Glomerular endothelial cell (primary cell): ENCODE measurements at places on chromosomes 4 and X. TPM values are rescaled to one million over a fixed set of nuclear protein-coding genes. Genes with fewer than 3 reads are reported as not detected.
A peak's percentile ranks its signal among the peaks of the same experiment; 100 is the strongest.

- no peak for DNase-seq
These were observed 22.4 kb downstream of the TMEM33 start for GRCh38 chr4:41957634-41958033.

GRCh38 chr4:40719008-40719623, 30.6 kb upstream of the NSUN7 start:
- no peak for DNase-seq

PPP1R3F gene
- 5.7 and 7.2 TPM in 2 replicates for total RNA-seq

DNA sequence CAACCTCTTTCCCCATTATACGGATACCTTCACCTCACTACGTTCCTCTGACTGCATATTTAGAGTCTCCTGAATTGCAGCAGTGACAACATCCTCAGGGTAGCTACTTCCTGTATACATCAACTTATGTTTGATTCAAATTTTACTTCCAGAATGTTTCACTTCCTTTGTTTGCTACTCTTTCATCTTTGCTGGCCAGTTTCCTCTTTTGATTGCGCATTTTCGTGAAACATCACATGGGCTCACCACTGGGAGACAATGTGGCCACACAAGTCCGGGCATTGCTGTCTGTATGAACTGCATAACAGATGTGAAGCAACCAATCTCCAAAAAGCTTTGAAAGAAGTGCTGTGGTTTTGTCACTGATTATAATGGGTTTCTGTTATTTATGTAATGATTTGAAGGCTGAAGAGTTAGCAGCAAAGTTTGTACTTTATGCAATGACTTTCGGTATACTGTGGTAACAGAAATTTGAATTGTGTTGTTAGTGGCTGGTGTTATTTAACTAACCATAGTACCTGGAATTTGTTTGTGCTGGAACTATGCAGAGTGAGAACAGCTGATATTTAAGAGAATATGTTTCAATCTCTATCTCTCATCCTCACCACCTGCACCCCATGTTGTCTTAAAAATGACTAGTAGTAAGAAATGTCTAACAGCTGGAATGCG, 7.4 kb downstream of the SNCA start:
- DNase-seq: no peak

DNA sequence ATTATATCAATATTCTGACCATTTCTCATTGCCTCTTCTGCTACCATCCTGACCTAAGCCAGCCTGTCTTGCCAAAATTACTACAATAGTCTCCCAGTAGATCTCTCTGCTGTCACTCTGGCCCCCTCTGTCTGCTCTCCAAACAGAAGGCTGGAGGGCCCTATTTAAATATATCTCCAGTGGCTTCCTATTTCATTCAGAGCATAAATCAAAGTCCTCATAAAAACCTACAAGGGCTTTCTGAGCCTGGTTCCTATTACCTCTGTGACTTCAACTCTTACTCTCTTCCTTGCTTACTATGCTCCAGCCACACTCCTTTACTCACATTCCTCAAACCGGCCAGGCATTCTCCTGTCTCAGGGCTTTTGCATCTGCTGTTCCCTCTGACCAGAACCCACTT, 19.0 kb downstream of the IGSF1 start:
- DNase-seq: no peak

- no peak for DNase-seq
These were observed 50.2 kb downstream of the DDX3X start for GRCh38 chrX:41384051-41384705.

GRCh38 chrX:144946666-144947065, 300.6 kb upstream of the SPANXN1 start:
- DNase-seq: no peak

- no peak for DNase-seq
These were observed 516.5 kb upstream of the CNKSR2 start for GRCh38 chrX:20857746-20858145.

DNA sequence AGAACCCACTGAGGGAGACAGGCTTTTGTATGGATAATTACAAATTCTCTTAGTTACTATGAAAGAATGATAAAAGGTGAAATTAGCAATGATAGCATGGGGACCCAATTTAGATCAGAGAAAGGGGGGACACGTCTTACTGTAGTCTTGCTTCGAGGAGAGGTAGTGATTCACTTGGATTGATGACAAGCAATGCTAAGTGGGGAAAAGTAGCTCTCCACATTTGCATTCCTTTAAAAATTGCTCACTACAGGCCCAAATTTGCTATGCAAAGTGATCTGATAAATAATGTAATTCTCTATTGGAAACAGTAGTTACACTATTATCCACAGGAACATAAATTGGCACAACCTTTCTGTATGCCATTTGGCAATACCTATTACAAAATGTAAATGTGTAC, 42.5 kb upstream of the MAP3K15 start:
- no peak for DNase-seq

- DNase-seq: no peak
These were observed 28.5 kb downstream of the NKX1-1 start for GRCh38 chr4:1377606-1378261.

- peak; percentile 39 for DNase-seq
These were observed 61.1 kb upstream of the VAMP7 start for GRCh38 chrX:155819966-155820491.

GIMD1 gene
- not detected in 2 replicates for total RNA-seq

ATP5ME gene
- 148 and 199 TPM in 2 replicates for total RNA-seq

DNA sequence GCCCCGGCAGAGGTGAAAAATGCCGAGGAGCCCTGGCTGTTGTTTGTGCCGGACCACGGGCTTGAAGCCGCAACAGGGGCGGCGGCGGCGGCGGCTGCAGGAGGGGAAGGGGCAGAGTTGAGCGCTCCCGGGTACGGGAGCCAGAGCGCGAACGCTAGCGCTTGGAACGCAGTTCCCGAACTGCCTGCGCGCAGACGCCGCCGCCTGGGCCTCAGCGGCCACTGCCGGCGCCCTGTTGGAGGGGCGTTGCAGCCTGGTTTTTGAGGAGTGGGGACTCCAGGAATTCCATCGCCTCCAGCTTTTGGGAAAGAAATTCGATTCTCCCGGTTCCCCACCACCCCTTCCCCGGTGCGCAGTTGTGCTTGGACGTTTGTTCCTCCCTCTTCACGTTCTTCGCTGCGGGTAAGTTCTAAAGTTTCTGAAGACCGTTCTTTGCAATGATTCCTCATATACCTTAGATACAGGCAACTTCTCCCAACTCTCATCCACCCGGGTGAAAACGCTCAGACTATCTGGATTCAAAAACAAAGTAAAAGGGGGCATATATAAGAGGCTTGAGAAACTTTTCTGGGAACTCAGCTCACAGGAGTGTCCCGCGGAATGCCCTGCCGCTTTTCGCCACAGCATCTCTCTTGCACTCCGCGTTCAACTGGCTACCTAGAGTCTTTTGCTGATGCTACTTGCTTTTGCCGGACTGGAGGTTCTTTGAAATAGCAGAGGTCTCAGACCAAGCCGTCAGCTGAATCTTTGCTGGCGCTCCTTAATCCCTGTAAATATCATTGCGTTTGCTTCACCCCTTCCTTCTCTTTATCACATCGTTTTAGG, 1.0 kb downstream of the FAT4 start:
- DNase-seq: no peak

- DNase-seq: no peak
These were observed 72.0 kb downstream of the JAKMIP1 start for GRCh38 chr4:6128221-6128850.

ADH4 gene
- total RNA-seq: not detected in 2 replicates

DNA sequence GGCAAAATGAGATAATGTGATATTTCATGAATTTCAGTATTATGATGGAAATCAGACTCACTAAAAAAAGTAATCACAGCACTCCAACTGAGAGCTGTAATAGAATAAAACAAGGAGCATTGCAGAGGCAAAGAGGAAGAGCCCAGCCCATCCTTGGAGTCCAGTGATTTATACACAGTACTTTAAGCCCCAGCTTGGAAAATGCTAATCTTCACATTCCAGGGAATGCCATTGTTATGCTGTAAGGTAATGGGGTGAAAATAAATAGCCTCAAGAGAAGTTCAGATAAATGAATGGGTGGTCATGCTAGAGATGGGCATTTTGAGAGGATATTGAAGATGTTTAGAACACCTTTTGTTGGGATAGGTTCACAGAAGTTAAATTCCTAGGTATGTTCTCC, 190.3 kb upstream of the TAPT1 start:
- no peak for DNase-seq

MAGEA2B gene
- not detected in 2 replicates for total RNA-seq

GRCh38 chr4:19348746-19349145, 903.0 kb upstream of the SLIT2 start:
- DNase-seq: no peak

GRCh38 chr4:79502081-79502480, 94.1 kb upstream of the GK2 start:
- no peak for DNase-seq

DNA sequence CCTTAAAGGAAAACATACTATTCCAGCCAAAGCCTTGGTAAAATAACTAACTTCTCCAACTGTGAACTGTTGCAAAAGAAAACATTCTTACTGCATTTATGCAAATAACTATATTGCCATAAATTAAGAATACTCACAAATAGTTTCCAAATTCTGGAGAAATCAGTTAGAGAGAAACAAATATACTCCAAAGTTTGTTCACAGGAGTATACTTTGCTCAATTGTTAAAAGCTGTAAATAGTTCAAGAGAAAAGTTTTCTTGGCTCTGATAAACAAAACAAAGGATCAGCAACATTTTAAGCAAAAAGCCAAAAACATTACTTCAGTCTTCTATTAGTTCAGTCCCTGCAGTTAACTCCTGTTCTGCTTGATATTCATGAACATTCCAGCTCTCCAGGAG, 83.0 kb downstream of the EIF4E start:
- no peak for DNase-seq

PABPC1L2A gene
- not detected in 2 replicates for total RNA-seq

GRCh38 chrX:150446151-150446550, 83.0 kb downstream of the MAMLD1 start:
- no peak for DNase-seq

GSTCD gene
- total RNA-seq: 8.7 and 10.2 TPM in 2 replicates

GK gene
- total RNA-seq: 1.9 and 2.1 TPM in 2 replicates

GRCh38 chrX:40434947-40435346, 145.8 kb upstream of the ATP6AP2 start:
- DNase-seq: no peak

DNA sequence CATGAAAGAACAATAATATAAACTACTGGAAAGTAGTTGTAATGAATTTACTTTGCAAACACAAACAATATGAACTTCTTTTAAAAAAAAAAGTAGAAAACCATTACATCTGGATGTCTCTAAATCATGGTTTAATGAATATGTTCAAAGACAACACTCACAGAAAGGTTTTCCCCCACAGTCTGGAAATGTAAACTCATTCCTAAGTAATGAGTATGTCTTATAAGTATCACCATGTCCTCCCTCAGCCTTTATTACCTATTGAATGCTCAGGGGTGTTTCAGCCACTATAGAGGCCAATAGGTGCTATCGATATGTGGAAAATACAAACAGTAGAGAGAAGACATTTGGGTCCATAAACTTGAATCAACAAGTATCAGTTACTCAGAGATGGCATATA, 186.7 kb downstream of the PALLD start:
- DNase-seq: no peak

DNA sequence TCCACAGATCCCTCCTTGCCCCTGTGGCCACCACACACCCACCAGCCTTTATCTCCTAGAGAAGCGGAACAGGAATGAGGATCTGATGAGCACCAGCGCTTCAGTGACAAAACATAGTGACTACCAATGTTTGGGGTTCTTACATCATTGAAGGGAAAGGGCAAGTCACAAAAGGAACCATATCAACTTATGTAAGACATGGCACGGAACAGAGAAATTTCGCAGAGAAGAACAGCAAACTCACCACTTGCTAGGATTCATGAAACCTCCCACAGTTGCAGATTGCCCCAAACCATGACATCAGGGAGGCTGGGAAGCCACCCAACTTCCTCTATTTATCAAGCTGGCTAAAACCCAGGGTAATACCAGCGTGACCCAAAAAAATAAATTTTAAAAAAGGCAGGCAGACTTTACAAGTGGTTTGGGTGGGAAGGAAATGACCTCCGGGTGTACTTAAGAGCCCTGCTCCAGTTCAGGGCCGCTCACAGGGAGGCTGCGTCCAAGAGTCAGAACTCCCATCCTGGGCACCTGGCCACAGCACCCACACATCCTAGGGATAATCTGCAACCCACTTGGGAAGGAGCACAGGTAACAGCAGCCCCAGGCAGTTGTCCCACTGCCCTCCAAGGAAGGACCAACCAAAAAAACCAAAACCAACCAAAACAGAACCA, 36.0 kb downstream of the ADGRG2 start:
- DNase-seq: no peak

- no peak for DNase-seq
These were observed 133.5 kb upstream of the NDST3 start for GRCh38 chr4:117900832-117901231.

PJA1 gene
- total RNA-seq: 15.8 and 19.0 TPM in 2 replicates

MAGEE2 gene
- not detected in 2 replicates for total RNA-seq

GRCh38 chr4:15317246-15317645, 110.6 kb upstream of the C1QTNF7 start:
- DNase-seq: no peak

DNA sequence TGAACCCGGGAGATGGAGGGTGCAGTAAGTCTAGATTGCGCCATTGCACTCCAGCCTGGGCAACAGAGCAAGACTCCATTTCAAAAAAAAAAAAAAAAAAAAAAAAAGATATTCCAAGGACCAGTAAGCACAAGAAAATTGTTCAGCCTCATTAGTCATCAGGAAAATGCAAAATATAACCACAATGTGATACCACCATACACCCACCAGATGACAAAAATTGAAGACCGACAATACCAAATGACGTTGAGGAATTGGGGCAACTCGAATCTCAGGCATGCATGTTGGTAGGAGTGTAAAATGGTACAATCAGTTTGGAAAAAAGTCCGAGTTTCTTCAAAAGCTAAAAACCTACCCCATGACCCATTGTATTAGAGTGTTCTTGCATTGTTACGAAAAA, 130.2 kb upstream of the FAM9B start:
- no peak for DNase-seq

DNA sequence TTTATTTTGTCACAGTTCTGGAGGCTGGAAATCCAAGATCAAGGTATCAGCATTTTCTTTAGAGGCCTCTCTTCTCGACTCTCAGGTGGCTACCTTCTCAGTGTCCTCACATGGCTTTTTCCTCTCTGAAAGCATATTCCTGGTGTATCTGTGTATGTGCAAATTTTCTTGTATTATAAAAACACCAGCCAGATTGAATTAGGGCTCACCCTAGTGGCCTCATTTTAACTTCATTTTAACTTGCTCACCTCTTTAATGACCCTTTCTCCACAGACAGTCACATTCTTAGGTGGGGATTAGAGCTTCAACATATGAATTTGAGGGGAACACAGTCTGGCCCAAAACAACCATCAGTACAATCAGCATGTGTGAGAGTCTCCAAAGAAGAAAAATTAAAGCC, 542.4 kb upstream of the FAM241A start:
- DNase-seq: no peak

DNA sequence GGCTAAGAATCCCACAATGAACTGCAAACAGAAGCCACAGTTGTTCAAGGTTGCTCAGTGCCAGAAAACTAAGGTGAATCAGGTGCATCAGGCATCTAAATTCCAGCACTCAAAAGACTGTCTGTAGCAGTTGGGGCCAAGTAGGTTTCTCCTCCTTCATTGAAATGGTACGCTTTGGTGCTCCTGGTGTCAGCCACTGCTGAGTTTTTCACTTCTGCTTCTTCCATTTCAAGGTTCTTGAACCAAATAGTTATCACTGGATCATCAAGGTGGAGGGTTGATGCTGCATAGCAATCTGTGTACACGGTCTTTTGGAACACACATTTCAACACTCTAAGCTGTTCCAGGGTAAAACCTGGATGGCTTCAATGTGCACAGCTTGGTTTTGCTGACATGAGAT, 74.4 kb downstream of the TMA16 start:
- no peak for DNase-seq
